Epithelial cell of esophagus (primary cell): ENCODE measurements at places on chromosomes 16 and 17.

DNA sequence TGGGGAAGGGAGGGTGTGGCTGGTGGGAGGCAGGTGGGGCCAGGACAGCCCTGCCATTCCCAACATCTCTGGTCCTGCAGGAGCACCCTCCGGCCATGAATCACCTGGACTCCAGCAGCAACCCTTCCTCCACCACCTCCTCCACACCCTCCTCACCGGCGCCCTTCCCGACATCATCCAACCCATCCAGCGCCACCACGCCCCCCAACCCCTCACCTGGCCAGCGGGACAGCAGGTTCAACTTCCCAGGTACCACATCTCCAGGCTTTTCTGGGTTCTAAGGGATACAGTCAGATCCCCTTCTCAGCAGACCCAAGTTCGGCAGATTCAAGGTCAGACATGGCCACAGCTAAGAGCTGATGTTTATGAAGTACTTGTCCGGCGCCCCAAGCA lies 33.8 kb upstream of the LGALS9 start:
- DNase-seq = no peak

DNA sequence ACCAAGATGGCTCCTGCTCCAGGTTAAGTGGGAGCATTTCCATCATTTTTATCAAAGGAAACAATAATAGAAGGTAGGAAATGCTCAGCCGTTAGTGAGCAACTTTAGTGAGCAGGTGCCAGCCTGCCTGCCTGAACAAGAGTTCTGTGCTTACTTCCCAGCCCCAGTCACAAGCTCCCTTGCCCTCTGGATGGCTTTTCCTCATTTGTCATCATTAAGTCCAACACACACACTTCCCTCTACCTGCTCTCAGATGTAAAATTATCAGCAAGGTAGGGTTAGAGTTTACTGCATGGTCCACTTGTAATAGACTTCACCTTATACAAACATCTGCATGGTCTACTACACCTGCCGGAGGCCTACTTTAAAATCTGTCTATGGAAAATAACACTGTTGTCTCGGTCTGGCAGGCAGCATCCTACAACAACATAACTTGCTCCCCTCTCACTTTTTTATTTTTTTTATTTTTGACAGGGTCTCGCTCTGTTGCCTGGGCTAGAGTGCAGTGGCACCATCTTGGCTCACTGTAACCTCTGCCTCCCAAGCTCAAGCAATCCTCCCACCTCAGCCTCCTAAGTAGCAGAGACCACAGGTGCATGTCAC lies 12.7 kb downstream of the TEX2 start:
- DNase-seq = peak; percentile 75

- peak; percentile 81 for DNase-seq
These were observed 402.1 kb downstream of the SEC14L1 start for GRCh38 chr17:77542551-77543490.

GRCh38 chr17:40373324-40373723 lies 8.8 kb upstream of the GJD3 start:
- peak; percentile 93 for DNase-seq

GRCh38 chr16:359871-360697 lies 7.6 kb upstream of the AXIN1 start:
- no peak for DNase-seq

GRCh38 chr16:74503412-74503811 lies 82.1 kb upstream of the CLEC18B start:
- DNase-seq = no peak

GRCh38 chr17:82965371-82965770 lies 114.0 kb upstream of the METRNL start:
- no peak for DNase-seq

DNA sequence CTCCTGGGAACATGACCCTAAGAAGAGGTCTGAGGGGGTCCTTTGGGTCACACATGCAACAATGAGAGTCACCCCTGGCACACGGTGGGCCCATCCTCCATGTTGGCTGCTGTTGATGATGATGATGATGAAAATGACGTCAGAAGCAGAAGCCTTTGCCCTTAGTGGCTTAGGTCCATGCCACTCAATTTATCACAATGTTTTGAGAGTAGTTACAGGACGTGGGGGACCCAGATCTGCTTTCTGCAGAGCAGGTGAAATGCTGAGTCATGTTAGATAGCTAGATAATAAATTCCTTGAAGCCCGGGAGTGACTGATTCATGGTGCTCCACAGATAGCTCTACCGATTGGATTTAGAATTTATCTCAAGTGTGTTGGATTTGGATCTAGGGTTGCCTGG lies 53.9 kb downstream of the VPS35L start:
- no peak for DNase-seq

DNA sequence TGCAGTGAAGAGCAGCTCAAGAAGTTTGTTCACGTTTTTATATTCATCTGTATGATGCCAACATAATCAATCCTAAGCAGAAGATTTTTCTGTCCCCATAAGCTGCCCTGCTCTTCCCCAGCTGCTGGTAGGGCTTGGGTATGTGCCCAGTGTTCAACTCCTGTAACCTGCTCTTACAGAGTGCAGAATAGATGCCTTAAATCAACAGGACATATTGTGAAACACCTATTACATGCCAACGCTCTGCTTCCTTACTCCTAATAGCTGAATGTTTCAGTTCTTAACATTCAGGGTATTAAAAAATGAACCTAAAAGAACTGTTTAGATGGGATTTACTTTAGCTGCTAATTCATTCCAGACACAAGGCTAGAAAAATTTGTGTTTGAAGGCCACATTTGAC lies 190.9 kb downstream of the HS3ST3A1 start:
- peak; percentile 6 for DNase-seq

GRCh38 chr16:84058211-84058610 lies 15.6 kb upstream of the SLC38A8 start:
- no peak for DNase-seq

DNA sequence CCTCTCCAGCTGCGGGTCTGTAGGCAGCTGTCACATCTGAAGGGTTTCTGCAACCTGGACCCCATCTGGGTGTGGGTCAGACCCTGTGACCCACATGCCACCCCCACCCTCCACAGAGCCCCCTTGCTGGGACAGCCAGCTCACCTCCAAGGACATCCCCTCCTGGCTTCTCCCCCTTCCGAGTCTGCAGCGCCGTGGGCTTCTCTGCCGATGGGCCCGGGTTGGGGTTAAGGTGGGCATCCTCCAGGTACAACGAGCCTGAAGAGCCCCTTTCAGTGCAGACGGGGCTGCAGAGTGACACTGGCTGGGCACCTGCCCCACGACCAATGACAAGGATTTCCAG lies 28.9 kb downstream of the OR1D5 start:
- DNase-seq = no peak

- DNase-seq = peak; percentile 60
These were observed 583 bp upstream of the COX6A2 start for GRCh38 chr16:31428638-31429247.

DNA sequence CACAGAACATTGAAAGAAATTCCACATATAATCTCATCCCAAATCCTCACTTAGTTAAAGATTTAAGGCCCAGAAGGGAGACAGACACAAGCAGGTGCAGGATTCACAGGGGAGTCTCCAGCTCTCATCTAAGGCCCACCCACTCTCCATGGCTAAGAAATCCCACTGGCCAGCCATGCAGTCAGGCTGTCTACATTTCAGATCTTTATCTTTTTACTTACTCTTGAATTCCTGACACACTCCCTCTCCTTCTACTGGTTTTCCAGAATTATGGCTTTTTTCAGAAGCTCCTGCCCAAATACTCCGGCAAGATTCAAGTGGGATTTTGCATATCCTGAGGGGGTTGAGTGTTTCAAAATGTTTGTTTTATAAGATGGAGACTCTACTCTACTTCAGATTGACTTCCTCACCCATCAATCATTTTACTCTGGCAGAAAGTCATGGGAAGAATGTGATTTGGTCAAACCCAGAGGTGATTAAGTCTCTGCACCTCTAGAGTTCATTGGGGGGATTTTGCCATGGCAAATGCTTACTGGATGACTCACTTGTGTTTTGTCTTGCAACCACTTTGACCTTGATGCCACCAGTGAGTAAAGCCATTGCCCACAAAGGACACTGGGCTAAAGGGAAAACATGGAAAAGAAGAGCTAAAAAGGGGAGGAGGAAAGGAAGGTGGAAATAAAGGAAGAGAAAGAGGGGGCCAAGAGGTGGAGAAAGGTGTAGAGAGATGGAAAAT lies 688.8 kb upstream of the SALL1 start:
- peak; percentile 11 for DNase-seq

DNA sequence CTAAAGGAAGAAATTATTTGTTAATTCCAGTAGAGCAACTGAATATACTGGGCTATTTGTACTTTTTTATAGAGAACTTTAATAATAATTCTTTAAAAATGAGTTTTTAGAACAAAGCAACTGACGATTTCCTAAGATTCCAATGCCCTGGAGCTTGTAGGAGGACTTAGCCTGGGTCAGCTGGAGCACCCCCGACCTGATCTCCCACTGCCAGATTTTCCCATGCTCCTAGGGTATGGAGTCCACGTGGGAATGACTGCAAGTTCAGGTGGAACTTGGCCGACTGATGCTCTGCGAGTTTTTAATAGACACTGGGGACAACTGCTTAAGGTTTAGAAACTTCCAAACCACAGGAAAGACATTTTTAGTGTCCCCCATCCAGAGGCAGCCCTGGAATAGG lies 25.5 kb upstream of the CACNG5 start:
- no peak for DNase-seq

DNA sequence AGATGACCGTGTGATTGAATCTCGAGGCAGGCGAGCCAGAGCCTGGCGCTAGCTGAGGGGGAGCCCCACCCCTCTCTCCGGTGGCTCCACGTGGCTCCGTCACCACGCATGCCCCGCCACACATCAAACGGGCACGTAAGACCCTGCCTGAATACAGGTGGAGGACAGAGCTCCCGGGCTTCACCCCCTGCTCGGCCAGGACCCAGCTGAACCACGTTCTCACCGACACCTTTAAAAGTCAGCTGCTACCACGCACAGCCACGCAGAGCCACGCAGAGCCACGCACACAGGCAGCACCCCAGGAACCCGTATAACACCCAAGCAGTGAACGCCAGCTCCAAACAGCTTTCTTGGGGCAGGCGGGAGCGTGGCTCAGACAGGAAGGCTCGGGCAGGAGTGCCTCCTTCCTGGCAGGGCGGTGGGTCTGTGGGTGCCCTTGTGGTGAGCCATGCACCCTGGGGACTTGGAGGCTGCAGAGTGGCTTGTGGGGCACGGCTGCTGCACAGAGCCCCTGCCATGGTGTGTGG lies 4.4 kb downstream of the TMEM204 start:
- DNase-seq = no peak

DNA sequence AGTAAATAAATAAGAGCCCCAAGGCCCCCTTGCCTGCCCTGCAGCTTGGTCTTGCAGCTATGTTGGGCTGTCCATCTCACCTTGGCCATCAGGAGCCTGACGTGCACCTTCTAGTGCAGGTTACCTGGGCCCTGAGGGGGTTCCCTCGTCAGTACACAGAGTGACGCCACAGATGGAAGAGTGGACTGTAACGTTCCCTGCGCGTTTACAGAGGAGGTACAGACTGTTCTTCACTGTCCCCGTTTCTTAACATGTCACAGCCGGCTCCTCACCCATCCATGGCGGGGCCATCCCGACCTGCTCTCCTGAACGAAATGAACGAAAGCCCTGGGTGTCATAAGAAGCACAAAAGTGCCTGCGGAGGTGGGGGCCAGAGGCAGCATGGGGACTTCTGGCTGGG lies 15.9 kb upstream of the FASN start:
- DNase-seq = no peak
